ELR (cell line): ENCODE measurements at places on chromosomes 5 and 9.

DNA sequence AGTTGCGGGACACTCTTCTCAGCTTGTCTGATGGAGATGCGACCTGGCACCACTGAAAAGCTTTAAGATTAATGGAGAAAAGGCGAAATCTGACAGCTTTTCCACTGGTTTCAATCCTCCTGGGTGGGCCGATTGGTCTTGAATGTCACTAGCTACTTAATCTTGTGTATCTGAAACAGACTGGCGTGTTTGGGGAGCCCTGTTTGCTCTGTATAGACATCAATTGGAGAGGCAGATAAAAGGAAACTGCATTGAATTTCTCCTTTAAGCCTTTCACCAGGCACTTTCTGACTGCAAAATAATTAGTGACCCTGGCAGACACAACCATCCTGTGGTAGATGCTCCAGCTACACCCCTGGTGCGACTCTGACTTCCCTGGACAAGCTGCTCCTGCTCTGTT, 224.2 kb downstream of the NDUFS4 start:
- no peak for DNase-seq

- DNase-seq = no peak
These were observed 601 bp upstream of the FAF2 start for GRCh38 chr5:176447591-176447977.

DNA sequence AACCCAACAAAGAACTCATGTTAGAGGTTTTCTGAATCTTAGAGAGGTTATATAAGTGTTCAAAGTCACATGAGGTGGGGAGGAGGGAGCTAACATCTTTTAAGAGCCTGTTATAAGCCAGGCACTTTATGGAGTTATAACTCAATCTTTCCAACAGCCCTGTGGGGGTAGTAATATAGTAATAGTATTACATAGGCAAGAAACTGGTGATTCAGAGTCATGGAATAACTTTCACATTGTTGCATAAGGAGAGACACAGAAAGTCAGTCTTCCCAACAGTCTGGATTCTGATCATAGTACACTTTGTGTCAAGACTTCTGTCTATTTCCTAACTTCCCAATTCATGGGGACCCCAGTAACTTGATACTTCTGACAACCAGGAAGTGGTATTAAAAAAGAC, 89.2 kb downstream of the ACER2 start:
- no peak for DNase-seq

- no peak for DNase-seq
These were observed 138.4 kb upstream of the DMRTA1 start for GRCh38 chr9:22308177-22308576.

DNA sequence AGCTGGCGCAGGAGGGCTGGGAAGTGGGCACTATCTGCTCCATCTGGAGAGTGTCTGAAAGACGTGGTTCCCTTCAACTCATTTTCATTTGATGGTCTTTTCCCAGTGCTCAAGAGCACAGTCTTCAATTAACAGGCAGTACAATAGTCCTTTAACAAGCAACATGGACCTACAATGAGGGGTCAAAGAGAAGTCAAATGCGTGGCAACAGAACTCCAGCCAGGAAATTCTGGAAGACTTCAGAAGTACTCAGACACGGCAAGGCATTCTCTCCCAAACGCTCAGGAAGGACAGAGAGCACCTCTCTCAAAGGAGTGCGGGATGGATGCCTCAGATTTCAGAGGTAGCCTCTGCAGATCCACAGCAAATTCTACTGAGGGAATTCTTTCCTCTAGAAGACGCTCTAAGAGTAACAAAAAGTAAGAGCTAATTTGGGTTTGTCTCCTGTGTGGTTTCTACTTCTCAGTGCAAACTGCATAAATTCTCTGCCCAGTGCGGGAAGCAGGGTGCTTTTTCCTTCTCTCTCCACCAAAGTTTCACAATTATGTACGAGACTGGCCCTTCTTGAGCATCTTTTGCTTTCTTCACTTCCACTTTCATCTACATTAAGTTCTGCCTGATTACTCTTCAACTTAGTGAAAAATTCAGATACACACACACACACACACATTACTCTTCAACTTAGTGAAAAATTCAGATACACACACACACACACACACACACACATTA, 56.4 kb downstream of the LHFPL2 start:
- peak; percentile 40 for DNase-seq

GRCh38 chr9:27749838-27750237, 176.6 kb upstream of the C9orf72 start:
- DNase-seq = no peak

DNA sequence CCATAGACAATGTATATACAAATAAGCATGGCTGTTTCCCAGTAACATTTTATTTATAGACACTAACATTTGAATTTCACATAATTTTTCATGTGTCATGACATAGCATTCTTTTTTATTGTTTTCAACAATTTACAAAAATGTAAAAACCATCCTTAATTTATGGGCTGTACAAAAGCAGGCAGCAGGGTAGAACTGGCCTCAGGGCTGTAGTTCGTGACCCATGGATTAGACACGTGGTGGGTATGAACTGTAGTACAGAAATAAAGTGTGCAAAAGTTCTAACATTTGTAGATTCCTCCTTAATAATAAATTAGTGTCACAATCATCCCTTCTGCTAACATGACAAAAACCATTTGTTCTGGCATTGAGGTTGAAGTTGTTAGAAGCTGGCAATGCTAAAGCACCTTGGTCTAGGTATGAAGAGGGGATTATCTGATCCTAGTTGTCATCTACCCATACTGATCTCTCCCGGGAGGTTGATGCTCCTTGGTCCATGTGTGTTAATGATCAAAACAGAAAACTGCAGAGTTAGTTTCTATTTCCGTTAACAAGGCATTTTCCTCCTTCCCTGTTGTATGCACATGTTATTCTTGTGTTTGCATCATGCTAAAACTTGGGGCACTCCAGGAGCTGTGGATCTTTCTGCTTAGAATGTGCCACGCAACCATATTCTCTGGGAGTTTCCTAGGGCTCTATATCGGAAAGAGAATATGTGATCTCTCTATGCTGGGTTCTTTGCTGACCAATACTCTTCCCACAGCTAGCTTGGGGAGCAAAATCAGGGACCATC, 917.6 kb downstream of the TLE1 start:
- DNase-seq = no peak

GRCh38 chr5:180645274-180646204, 3.9 kb downstream of the FLT4 start:
- no peak for DNase-seq

- DNase-seq = no peak
These were observed 5.8 kb downstream of the BRD9 start for GRCh38 chr5:886716-887325.

DNA sequence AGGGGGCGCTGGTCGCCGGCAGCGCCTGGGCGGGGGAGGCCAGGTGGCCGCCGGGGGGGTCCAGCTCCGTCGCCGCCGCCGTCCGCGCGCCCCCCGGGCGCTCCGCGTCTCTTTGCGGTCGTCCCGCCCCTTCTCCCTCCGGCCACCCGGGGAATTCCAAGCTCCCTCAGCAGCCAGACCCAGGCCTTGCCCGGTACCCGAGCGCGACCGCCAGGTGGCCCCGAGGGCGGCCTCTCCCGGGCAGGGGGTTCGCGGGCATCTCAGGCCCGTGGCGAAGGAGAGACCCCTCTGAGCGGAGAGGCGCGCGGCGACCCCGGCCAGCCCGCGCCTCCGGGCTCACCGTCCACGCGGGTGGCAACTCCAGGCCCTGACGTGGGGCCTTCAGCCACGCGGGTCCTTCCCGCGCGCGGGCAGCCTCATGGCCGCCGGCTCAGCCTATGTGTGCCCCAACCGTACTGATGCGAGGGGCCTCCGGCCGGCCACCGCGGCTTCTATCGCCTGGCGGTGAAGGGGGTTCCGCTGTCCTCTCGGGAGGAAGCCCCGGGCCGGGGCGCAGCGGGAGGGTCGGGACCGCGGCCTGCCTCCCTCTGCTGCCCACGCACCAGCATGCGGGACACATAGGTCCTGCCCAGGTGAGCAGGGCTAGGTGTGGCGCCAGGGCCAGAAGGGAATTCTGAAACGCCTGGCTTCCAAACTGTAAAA, 529 bp upstream of the NRARP start:
- DNase-seq = peak; percentile 74

DNA sequence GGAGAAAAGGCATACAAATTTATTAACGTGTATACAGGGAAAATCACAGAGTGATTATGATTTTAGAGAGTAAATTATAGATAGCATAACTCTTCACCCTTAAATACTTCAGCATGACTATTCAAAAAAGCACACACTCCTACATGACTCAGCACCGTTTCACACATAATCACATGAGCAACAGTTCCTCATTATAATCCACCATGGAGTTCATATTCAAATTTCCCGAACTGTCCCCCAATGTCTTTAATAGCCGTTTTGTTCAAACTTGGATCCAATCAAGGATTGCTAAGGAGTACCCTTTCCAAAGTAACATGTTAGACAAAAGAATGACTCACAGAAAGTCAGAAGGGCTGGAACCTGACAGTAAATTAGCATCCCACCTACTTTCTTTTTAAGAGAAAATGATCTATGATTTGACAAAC, 32.1 kb downstream of the RAPGEF1 start:
- DNase-seq = peak; percentile 82

GRCh38 chr5:161022151-161022550, 170.1 kb upstream of the ATP10B start:
- no peak for DNase-seq

- DNase-seq = no peak
These were observed 235.7 kb upstream of the ELL2 start for GRCh38 chr5:96197347-96197746.

- DNase-seq = peak; percentile 61
These were observed 161.0 kb upstream of the ZNF618 start for GRCh38 chr9:113715086-113715485.

DNA sequence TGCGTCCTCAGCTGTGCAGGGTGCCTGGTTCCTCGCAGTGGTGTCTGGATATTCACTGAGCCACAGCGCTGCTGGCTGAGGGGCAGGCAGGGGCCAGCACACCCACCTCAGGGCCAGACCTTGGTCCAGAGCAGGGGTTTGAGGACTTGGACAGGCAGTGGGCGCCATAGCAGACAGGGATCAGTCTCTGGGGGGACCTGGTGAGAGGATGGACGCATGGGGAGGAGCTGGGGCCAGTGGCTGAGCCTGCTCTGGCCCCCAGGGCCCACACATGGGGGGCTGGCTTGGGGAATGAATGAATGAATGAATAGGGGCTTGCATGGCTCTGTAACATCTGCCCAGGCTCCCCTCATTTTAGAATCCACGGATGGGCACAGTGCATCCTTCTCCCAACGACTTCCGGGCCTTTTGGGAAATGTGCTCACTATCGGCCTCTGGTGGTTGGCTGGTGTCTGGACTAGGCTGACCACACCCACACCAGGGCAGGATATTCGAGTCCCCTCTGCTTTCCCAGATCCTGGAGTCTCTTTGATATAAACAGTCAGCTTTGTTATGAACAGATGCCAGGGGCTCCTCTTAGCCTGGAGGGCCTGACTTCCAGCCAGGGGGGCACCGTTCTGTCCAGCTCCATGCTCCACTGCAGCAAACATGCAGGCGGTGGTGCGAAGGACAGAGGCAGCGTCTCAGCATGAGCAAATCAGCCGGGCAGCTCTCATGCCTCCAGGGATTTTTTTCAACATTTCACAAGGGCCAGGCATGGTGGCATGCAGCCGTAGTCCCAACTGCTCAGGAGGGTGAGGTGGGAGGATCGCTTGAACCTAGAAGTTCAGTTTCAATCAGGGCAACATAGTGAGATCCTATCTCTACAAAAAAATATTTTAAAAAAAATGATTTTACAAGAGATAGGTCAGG, 62.6 kb downstream of the NEK6 start:
- DNase-seq = peak; percentile 78

- DNase-seq = no peak
These were observed 172.7 kb upstream of the RFX3 start for GRCh38 chr9:3698531-3698930.

- DNase-seq = no peak
These were observed 15.4 kb downstream of the HACD4 start for GRCh38 chr9:21015995-21016394.

- peak; percentile 59 for DNase-seq
These were observed 8.8 kb downstream of the FAM200C start for GRCh38 chr5:160390787-160391696.

DNA sequence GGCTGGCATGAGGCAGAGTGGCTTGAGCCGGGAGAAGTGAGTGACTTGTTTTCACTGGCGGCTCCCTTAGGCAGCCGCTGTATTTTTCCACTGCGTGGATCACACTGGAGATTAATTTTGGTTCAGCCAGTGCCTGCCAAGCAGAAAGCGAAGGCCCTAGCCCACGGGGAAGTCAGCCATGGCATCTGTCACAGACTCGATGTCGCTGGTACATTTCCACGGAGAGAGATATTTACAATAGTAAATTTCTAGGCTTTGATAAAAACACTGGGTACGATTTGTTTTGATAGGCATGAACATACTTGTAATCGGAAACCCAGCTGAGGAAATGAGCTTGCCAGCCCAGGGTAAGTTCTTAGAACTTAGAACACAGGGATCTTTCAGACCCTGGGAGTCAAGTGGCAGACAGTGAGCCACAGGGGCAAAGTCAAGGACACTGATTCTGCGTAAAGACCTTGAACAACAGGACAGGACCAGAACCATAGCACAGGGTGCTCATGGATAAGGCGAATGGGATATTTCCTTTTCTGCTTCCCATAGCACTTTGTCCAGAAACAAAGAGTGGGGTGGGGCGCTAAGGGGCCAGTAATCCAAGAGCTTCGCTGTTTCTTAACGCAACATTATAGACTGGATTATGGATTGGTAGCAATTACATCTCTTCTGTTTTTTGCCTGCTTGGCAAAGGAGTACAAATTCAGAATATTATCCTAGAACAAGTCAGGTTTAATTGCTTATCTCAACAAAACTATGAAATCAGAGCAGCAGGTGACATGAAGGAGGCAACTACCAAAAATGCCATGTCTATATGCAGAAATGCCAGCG, 4.5 kb downstream of the DUSP1 start:
- peak; percentile 80 for DNase-seq

- DNase-seq = no peak
These were observed 191.3 kb upstream of the PRDM9 start for GRCh38 chr5:23316060-23316591.

DNA sequence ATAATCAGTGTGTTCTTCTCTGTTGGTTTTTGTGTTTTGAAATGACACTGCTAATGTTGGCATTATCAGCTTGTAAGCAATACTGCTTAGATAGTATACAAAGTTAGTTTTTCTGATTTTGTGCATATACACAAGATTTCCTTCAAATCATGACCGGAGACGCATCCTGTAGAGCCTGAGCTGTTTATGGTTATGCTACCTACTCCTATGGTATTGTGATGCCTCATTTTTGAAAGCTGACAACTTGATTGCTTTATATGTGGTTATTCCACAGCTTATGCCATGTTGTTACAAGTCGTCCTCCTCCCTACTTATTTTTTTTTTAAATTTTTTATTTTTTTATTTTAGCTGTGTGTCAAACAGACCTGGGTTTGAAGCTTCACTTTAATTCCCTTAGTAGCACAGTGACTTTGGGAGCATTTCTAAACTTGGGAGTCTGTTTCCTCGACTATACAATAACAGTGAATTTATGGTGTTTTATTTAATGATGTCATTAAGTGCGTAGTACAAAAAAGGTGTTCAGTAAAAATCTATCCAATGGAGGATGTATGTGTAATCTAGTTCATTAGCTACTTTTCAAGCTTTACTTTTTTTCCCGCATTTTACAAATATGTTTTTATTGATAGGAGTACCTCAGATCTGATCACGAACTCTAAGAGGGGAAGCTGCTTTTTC, 59.5 kb downstream of the PARP8 start:
- DNase-seq = no peak
